Stimulated activated CD4-positive, alpha-beta T cell treated with anti-CD3 and anti-CD28 coated beads, Interleukin-15, amount 100 ng/mL, for 1 hour (primary cell): ENCODE measurements at places on chromosomes 5 and 9.

DNA sequence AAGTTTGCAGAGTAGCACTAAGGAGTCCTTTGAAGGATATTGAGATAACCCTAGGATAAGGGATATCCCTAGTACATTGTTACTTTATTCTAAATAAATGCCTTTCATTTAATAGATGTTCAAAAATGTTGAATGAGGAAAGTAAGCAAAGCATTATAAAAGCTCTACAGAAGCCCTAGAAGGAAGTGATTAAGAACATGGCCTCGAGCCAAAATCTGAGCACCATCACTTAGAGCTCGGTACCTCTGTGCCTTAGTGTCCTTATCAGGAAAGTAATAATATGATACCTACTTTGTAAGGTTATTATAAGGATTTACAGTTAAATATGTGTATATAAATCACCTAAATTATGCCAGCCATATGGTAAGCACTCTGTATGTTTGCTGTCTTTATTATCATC lies 242.6 kb downstream of the KIAA0825 start:
- no peak for DNase-seq

DNA sequence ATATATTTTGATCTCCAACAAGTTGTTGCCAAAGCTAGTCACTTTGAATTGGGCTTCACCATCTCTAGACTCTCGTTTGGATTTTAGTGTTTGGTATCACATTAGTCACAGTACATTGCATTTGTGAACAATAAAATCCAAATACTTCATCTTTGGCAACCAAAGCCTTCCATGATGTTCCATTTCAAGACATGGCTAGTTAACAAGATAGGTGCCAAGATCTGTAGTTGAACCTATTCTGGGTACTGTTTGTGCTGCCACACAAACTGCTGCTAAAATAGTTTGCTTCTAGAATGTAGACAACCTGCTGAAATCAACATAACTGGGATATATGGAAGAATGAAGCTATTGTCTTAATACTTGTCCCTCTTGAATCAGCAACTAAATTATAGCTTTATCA lies 207.5 kb downstream of the LRRC70 start:
- no peak for DNase-seq

DNA sequence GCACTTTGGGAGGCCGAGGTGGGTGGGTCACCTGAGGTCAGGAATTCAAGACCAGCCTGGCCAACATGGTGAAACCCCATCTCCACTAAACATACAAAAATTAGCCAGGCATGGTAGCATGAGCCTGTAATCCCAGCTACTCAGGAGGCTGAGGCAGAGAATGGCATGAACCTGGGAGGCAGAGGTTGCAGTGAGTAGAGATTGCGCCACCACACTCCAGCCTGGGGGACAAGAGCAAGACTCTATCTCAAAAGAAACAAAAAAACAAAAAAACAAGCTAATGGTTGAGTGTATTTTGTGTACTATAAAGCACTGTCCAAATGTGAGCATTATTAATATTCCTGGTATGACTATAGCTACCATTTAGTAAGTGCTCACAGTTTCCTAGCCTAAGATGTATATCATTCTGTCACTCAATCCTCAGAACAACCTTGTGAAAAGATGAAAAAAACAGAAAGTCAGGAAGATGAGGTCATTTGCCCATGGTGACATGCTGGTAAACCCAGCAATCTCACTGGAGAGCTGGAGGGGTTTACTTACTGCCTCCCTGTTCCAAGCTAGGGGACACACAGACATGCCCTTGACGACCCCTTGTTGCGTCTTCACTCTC lies 27.7 kb downstream of the ARHGEF37 start:
- no peak for DNase-seq

GRCh38 chr5:4384649-4385048 lies 755.5 kb upstream of the ADAMTS16 start:
- no peak for DNase-seq

GRCh38 chr9:12740845-12741244 lies 34.0 kb upstream of the LURAP1L start:
- no peak for DNase-seq

DNA sequence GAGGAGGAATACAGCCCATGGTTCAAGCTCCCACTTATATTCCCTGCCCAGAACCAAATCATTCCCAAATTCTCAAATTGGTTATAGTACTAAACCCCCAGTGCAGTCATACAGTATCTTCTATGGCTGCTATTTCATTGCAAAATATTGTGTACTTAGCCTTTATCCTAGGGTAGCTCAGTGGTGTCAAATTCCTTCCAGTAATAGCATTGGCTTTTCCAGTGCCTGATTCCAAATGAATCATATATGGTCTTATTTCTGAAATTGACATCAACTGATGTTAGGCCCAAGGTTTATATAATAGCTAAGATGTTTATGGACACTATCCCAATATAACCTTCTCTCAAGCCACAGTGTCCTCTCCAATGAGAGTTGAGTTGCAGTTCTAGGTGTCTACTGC lies 256.7 kb downstream of the NDUFS4 start:
- DNase-seq, result no peak

- no peak for DNase-seq
These were observed 146.7 kb downstream of the ACTL7B start for GRCh38 chr9:108709126-108709525.

GRCh38 chr9:16133556-16134227 lies 580.8 kb downstream of the CCDC171 start:
- DNase-seq, result no peak

DNA sequence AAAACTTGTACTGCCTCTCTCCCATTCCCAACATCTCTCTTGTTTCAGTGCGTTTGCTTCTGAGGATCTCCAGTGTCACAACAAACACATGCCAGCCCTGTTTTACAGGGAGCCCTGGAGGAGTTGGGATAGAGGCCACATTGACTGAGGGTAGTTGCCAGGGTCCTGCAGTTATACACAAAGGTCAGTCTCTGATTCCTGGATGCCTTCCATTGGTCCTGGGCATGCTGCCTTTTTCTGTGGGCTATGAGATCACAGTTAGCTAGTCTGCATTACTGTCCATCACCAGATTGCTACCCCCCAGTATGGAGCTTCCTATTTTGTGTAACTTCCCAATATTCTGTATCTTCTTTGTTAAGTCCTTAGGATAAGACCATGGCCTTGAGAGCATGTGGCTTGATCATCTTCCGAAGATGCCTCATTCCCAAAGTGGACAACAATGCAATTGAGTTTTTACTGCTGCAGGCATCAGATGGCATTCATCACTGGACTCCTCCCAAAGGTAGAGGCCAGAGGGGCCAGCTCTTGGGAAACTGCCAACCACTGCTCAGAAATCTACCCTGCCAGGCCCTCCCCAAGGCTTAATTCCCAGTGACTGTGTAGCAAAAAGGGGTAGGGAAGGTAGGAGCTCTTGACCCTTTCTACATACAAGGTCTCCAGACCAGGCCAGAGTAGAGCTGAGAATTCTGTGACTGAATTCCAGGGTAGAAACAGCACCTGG lies 9.5 kb downstream of the NUDT2 start:
- DNase-seq, result no peak

DNA sequence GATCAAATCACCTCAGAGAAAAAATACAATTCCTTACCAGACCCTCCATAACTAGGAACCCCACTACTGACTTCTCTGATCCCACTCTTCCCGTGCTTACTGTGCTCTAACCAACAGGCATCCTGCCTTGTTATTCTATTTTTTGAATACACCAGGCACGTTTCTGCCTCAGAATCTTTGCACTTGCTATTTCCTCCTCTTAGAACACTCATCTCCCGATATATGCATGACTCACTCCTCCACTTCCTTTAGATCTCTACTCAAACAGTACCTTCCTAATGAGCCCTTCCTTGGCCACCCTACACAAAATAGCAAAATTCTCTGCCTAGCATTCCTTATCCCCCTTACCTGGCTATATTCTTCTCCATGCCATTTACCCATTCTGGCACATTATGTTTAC lies 43.9 kb downstream of the MAPKAP1 start:
- DNase-seq, result no peak

DNA sequence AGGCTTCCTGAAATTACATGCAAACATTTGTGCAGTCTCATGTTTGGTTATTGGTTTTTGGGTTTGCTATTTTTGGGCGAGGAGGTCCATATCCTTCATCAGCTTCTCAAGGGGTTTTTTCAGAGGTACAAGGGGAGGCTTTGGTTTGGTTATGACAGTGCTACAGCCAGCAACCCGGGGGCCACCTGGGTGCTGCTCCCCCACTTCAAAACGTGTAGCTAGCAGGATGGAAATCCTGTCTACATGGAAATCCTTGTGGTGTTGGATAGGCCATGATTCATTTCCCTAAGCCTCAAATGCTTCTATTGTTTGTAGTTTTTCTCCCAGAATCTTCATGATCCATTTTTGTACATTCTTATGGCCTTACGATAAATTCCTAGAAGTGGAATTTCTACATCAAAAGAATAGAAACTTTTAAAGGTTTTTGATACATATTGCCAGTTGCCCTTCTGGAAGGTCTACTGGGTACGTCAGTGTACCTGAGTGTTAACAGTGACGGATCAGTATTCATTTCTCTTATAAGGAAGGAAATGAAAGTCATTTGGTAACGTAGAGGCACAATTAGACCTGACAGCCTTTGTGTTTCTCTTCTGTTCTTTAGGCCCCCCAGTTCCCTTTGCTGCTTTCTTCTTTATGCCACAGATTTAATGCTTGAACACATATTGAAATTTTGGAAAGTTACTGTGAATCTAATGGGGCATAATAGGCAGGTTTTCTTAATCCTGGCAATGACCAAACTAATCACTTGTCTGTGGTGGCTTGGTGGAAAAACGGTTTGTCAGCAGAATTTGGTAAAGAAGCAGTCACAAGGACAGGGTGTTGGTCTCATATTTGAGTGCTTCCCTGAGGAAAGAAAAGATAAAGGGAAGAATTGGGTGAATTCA lies 69.7 kb upstream of the ABL1 start:
- DNase-seq, result no peak

- DNase-seq, result no peak
These were observed 22.5 kb upstream of the HMGCS1 start for GRCh38 chr5:43335681-43336080.

GRCh38 chr5:76737846-76738245 lies 21.9 kb downstream of the F2R start:
- DNase-seq, result no peak

GRCh38 chr9:120294003-120294402 lies 286.0 kb downstream of the CDK5RAP2 start:
- no peak for DNase-seq

DNA sequence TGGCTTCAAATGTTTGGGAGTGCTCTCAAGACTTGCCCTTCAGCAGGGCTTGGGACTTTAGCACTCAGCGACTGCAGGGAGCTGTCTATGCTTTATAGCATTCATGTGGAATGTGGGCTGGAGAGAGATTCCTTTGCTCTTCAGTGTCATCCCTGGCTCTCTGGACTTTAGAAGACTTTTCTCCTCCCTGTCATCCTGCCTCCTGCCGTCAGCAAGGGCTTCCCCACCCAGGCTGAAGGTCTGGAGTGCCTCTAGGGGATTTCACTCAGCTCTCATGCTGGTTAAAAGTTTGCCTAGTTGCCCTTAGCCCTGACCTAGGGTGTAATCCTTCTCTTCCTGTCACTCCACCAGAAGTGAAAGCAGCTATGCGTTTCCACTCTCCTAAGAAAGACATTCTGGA lies 210.9 kb downstream of the FRMD3 start:
- DNase-seq, result no peak

DNA sequence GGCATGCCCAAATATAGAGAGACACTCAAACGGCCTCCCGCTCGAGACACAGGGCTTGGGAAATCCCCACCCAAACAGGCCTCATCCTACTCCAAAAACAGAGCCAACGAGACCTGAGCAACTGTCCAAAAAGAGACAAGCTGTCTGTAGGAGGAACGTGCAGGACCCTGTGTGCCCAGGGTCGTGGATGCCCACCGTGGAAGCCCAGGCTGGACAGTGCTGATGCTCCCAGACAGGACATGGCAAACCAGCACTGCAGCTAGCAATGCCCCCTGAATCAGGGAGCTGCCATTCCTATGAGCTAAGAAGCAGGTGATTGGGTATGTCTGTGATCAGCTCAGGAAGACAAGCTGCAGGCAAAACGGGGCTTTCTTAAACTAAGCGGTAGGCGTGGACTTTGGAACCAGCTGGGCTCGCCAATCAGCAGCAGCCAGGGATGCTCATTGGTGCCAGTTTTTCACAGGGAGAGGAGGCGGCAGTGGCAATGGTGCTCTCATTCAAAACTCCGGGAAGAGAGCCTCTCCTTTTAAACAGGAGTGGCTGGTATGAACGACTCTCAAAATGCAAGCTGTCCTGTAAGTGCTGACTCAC lies 113.1 kb upstream of the IRX2 start:
- DNase-seq, result no peak

- no peak for DNase-seq
These were observed 235.9 kb downstream of the FER start for GRCh38 chr5:108983461-108984092.

DNA sequence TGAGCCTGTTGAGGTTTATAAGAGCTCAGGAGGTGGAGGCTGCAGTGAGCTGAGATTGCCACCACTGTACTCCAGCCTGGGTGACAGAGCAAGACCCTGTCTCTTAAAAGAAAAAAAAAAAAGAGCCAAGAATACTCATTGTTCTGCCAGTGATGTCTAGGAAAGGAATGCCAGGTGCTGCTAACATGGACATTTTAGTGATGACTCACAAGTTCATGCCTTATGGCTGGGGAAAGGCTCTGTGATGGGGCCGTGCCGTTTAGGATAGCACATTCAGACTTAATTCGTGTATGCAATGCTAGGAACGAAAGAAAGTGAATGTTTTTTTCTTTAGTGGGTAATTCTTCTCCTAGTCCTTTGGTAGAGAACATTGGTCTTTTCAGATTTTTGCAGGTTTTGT lies 134.2 kb downstream of the ARHGAP26 start:
- no peak for DNase-seq

DNA sequence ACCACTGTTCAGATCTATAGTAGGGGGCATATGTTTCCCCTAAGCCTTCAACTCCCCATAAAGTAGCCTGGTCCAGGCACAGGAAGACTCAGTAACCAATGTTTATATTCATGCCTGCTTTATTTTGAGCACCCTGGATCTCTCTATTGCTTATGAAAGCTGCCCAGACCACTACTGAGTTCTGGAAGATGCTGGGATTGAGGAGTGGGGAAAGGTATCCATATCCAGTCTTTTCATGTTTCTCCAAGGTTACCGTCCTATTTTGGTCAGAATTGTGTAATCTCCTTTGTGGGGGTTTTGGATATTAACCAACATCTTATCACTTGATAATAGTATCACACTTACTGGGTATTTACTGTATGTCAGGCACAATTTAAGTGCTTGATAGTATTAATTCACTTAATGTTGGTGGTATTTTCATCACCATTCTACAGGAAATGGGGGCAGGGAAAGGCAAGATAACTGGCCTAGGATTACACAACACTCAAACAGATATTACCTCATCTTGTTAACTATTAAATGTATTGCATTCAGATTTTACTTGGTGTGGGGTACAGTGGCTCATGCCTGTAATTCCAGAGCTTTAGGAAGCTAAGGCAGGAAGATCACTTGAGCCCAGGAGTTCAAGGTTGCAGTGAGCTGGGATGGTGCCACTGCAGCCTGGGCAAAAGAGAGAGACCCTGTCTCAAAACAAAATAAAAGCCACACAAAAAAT lies 36.3 kb downstream of the RUSC2 start:
- no peak for DNase-seq
